Erythroblast (primary cell): ENCODE measurements at places on chromosomes 12 and 14.
A peak's percentile ranks its signal among the peaks of the same experiment; 100 is the strongest.

- DNase-seq: no peak
These were observed 46.1 kb downstream of the VCPKMT start for GRCh38 chr14:50070230-50070629.

GRCh38 chr14:53925201-53925766 lies 31.3 kb downstream of the BMP4 start:
- DNase-seq: no peak

DNA sequence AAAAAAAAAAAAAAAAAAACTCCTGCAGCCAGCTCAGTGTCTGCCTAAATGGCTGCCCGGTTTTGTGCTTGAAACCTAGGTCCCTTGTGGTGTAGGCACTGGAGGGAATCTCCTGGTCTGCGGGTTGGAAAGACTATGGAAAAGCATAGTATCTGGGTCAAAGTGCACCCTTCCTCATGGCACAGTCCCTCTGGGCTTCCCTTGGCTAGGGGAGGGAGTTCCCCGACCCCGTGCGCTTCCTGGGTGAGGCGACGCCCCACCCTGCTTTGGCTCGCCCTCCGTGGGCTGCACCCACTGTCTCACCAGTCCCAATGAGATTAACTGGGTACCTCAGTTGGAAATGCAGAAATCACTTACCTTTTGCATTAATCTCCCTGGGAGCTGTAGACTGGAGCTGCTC lies 14.3 kb downstream of the PTCSC3 start:
- DNase-seq: no peak

DNA sequence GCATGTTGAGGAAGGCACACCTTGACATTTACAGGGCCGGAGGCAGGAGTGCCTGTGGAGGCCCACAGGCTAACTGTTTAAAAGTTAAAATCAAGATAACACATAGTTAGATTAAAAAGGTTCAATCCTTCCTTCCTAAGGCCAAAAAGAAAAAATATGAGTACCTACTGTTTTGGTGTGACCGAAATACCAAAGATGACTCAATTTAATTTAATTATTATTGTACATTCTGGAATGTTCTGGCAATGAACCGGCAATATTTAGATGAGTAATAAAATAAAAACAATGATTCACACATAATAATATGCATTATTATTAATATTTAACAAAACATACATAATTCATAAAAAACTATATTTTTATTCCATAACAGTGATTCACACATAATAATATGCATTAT lies 136.8 kb upstream of the NTF3 start:
- DNase-seq: no peak

DNA sequence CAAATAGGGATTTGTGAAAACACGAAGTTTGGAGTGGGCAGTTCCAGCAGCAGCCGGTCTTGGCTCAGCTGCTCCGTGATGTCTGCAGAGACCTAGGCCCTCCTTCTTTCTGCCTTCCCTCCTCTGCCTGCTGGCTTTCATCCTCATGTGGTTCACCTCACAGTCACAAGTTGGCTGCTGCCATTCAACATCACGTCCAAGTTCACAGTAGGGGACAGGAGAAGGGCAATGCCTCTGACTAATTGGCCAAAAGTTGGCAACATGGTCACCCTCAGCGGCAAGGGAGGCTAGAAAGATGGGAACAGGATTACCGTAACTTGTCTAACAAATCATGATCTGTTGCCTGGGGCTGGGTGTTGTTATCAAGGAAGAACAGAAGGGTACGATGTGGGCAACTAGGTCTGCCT lies 7.8 kb upstream of the CACNA2D4 start:
- no peak for DNase-seq

DNA sequence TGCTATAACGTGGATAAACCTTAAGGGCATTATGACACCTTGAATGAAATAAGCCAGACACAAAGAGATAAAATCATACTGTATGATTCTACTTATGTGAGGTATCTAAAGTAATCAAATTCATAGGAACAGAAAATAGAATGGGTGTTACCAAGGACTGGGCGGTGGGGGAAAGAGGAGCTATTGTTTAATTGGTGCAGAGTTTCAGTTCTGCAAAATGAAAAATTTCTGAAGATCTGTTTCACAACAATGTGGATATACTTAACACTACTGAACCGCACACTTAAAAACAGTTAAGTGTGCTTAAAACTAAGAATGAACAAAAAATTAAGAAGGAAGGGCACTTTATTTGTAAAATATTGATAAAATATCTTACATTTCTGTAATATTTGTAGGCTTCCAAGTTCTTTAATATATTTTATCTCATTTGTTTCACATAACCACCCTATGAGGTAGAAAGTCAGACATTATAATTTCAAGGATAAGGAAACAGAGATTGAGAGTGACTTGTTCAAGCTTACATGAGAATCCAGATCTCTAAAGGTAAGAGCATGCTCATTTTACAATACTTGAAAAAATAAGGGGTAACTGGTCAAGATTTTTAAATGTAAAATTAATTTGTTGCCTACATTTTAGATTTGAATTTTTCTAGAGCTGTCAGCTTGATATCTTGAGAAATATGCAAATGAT lies 14.9 kb downstream of the LTA4H start:
- no peak for DNase-seq

DNA sequence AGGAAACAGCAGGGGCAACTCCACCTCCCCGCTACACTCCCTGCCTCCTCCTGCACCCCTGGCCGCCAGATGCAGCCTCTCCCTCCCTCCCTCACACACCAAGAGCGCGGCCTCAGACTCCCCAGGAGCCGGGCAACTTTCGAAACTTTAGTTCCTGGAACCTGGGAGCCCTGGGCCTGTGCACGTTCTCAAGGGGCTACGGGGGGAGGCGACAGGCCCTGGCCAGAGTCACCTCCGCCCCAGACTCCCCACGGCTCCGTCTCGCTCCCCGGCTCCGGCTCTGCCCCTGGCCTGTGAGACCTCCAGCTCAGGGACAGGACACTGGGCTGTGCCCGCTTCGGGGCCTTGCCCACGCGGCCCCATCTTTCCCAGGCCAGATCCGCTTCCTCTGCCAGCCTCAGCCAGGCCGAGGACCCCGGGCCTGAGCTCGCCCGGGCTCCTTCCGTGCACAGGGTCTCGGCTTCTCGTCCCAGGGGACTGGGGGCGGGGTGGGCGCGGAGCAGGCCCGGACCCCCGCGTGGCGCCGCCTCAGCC lies 5.5 kb downstream of the AMN start:
- no peak for DNase-seq

GRCh38 chr14:57314396-57315089 lies 45.8 kb downstream of the AP5M1 start:
- no peak for DNase-seq

- DNase-seq: no peak
These were observed 193.6 kb upstream of the SEL1L start for GRCh38 chr14:81727218-81727617.

DNA sequence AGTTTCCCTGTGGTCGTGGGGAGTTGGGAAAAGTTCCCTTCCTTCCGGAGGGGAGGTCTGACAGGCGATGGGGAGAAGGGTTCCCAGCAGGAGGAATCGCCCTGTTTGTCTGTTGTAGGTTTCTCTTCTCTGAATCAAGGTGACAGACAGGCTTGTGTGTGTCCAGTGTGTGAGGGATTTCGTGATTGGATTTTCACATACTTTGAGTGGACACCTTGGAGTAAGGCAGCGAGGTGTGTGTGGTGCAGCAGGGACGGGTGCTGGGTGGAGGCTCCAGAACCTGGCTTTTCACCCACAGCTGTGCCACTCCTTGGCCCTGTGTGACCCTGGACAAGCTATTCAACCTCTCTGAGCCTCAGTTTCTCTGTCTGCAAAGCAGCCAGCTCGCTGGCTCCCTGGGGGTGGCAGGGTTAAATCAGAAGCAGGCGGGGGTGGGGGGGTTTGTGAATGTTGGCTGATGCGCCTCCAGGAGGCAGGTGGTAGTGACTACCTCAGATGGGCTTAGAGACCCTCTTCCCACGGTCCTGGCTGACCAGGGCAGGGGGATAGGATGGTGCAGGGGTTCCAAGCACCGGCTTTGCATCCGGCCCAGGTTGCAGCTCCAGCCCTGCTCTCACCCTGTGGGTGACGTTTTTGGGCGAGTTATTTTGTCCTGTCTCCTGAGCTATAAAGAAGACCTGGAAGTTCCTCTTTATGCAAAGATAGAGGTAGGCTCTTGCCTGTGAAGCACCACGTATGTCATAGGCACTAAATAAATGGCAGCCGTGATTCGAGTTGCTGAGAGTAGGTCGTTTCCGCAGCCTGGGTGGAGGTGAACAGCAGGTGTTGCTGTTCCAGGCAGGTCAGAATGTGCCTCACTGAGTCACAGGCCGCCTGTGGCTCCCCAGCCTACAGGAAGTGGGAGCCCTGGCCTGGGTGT lies 679 bp downstream of the BDKRB2 start:
- no peak for DNase-seq

DNA sequence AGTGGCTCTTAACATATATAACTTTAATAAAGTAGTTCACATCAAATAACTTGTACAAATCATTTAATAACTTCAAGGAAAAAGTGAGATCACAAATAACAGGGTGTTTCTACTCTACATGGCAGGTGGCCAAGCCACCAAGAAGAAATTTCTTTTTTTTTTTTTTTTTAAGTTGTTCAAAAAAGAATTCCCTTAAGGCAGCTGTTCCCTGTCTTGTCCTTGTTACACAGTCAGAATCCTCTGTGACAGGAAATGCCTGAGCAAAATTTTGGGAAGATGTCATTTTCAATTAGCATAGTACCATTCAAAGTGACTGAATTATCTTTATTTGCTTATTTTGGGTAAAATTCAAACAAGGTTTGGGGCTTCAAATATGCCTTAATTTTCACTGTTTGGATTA lies 79.4 kb downstream of the LIN7A start:
- DNase-seq: no peak

GRCh38 chr14:21068521-21069387 lies 1.4 kb upstream of the ARHGEF40 start:
- peak; percentile 70 for DNase-seq

DNA sequence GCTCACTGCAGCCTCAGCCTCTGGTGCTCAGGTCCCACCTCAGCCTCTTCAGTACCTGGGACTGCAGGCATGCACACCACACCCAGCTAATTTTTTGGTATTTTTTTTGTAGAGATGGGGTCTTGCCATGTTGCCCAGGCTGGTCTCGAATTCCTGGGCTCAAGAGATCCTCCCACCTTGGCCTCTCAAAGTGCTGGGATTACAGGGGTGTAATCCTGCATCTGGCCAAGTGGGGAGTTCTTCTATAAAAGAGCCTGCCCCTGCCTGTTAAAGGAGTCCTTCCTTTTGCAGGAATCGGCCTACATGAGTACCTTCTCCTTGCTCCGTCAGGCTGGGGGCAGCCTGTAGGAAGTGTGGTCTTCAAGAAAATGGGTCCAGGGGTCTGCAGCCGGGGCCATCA lies 54.1 kb upstream of the RASSF3 start:
- DNase-seq: no peak

DNA sequence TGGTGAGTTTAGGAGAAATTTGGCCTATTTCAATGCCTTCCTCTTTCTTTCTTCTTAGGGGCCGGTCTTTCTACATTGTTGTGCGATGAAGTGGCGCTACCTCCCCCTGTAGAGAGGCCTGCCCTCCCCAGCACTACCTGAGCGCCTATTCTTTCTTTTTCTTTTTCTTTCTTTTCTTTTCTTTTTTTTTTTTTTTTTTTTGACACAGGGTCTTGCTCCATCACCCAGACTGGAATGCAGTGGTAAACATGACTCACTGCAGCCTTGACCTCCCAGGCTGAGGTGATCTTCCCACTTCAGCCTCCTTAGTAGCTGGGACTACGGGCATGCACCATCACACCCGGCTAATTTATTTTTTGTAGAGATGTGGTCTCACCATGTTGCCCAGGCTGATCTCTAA lies 136.1 kb upstream of the MAX start:
- no peak for DNase-seq

- no peak for DNase-seq
These were observed 13.4 kb downstream of the GMFB start for GRCh38 chr14:54475187-54475899.

- DNase-seq: no peak
These were observed 7.1 kb upstream of the MYH6 start for GRCh38 chr14:23414906-23415820.

- DNase-seq: peak; percentile 18
These were observed 148.7 kb downstream of the ANO2 start for GRCh38 chr12:5796171-5796958.

DNA sequence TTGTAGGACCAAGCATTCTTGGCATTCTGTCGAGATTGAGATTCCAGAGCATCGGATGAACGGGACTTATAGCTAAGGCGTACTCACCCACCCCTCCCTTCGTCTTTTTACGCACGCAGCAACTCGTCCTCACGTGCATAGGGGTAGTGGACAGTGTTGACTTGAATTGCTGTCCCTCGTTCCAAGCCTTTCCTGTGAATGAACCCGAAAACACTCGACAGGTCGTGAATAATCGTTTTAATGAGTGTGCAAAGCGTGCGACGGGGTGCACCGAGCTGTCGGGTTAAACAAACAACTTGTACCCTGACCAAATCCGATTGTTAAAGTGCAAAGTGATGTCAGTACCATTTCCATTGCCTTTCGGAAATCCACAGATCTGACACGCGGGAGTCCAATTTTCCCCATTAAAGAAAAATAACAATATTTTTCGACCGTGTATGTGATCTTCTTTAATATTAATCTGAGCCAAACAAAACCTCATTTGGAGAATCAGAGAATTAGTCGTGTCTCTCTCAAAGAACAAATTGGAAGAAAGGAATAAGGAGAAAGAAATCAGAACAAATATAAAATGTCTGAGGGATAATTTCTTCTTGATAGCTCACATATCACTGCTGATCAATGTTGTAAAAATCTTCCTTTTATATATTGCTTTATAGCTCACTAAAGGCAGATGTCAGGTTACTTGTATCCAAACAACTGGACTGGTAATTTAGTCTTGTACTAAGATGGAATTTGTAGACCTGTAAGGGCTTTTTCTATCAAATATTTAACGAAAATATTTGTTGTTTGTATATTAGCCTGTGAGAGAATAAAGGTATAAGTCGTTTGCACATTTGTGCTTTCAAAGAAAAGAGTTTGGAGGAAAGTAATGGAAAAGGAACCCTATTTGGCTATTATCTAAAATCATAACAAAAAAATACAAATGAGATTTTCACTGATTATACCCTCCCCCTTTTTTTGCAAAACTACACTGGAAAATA lies 11.8 kb downstream of the FOXG1 start:
- no peak for DNase-seq

DNA sequence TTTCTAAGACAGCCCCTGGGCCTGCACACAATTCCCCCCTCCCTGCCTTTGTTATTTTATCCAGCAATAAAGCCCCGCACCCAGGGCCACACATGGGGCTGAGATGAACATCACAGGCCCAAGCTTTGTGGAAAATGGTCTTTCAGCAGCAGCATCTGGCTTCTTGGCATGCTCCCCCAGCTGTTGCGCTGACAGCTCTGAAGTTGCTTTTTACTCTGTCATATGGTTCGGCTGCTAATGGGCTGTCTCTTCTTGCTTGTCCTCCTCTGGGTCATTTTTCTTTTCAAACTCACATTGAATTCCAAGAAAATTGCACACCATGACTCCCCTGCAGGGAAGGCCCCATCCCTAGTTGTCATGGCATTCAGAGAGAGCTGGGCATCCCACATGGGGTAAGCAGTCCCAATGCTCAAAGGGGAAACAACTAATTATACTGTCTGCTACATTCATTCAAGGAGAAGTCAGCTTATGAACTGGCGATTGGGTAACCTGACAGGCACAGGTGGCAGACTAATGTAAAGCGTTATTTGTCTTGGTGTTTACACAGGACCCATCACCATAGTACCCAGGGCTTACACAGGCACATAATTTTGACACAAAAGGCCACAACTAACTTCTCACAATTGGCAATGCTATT lies 74.0 kb upstream of the CDKN3 start:
- DNase-seq: no peak
